ENCODE measurements at places on chromosomes 7 and 10.

GRCh38 chr10:101558204-101558603 lies 29.9 kb downstream of the POLL start:
- no peak for DNase-seq
- no peaks in the 10 kb centered on the region for H3K27me3 ChIP-seq

DNA sequence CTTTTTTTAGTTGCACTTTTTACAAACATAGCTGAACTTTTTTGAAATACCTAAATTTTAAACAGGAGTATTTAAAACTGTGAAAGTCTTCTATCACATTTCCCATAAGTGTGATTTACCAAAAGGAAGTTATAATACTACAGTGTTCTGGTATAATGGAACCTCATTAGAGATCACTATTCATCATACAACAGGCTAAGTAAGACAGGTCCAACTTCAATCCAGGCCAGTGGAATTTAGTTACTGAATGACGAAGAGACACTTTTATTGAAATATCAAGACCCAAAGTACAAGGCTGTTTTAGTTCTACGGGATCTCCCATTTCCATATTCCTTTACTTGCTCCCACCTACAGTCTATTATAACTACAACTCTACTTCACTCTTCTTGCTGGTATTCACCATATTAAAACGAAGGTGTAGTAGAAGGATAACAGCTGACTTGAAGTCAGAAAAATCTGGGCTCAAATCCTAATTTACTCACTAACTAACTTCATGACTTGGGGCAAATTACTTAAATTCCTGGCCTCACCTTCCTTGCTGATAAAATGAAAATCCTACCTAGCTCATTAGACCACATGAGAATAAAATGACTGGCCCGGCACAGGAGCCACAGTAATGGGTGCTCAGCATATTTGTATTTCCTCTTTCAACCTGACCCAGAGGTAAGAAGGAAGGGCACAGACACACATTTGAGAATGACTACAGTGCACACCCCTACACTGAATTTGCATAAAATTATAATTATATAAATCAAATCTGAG lies 21.6 kb downstream of the GPAM start:
- no peaks in the 10 kb centered on the region for H3K27me3 ChIP-seq
- H3K27ac ChIP-seq, result no peak overlapping the region
- H3K4me3 ChIP-seq, result no peak overlapping the region
- DNase-seq, result no peak
- H3K36me3 ChIP-seq, result peaks cover 27% of the 10 kb centered on the region

- no peaks in the 10 kb centered on the region for H3K27me3 ChIP-seq
- DNase-seq, result no peak
- no peak overlapping the region for H3K4me3 ChIP-seq
- no peaks in the 10 kb centered on the region for H3K36me3 ChIP-seq
- no peak overlapping the region for H3K27ac ChIP-seq
- no peaks in the 10 kb centered on the region for H3K4me1 ChIP-seq
Measured at GRCh38 chr10:61852261-61852660, 49.2 kb upstream of the ARID5B start.

GRCh38 chr7:750111-750905 lies 23.2 kb upstream of the PRKAR1B start:
- no peak overlapping the region for H3K27ac ChIP-seq
- H3K4me3 ChIP-seq, result no peak overlapping the region
- peak; percentile 12 for DNase-seq

DNA sequence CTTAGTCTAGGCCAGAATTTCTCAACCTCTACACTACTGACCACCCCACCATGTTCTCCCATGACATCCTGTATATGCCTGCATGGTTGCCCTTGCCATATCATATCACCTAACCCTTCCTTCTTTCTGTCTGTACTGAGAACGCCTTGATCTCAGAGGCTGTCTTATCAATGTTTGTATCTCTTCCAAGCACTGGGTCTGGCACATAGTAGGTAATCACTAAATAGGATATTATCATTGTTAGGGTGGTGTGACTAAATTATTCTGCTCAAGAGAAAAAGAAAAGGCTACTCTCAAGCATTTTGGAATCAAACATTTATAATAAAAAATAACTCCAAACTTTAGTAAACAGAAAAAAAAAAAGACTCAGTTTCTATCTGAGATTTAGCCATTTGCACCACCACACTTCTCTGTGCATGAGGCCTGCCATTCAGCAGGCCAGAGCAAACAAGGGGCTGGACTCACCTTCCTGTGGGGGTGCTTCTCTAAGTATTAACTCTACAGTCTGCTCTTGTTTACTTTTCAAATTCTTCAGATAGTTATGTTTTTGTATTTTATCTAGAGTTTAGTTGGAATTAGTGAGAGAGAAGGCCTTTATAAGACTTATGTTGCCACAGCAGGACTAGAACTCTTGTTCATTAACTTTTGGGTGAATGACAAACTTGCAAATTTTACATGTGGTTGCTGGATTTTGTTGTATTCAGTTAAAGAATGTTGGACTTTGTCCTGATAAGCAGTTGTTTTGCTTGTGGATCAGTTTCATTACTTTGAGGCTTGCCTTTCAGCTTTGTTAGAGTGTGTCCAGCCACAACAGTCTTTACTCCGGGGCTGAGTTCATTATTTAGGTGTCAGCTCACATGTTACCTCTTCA lies 5.4 kb downstream of the AGBL3 start:
- DNase-seq, result no peak
- H3K36me3 ChIP-seq, result no peaks in the 10 kb centered on the region
- H3K27ac ChIP-seq, result peak overlapping the region; percentile 49
- peaks cover 23% of the 10 kb centered on the region for H3K4me1 ChIP-seq
- no peaks in the 10 kb centered on the region for H3K27me3 ChIP-seq
